ENCODE measurements at places on chromosomes 3 and 15.

DNA sequence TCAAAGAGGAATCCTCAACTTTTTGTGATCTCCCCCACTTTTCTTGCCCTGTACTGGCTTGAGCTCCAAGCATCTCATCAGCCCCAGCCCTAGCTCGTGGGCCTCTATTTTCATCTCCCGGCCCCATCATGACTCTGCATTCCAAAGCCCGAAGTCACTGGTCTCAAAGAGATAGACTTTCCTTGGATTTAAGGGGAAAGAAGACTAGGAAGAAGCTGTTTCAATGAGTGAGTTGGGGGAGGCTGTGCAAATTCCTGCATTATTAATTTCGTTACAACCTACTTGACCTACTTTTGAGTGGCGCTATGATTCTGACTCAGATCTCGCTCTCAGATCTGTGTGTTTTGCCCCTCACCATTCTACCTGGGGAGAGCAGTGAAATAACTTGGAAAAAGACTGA is 266.6 kb upstream of the TBL1XR1 start:
- no peak for DNase-seq

DNA sequence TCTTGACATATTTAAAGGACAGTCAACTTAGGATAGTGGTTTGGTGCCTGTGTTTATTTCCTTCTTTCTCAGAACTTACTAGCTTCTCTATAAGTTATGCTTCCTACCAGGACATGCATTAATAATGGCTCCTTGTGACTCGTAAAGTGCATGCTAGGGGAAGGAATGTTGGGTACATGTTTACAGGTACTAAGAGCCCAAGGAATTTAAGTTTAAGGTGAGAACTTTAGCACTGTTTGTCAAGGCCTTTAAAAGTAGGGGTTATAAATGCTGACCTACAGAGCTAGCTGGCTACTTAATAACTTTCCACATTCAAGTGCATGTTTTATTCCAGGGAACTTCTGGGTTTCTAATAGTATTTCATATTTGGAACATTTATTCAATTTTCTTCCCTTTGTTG is at the start of gene TMEM207:
Gene TMEM207 (minus strand): TSS at position 101 of the 400 bp plus-strand sequence. CDS start 92 bp downstream, at position 9.
- DNase-seq, result no peak

DNA sequence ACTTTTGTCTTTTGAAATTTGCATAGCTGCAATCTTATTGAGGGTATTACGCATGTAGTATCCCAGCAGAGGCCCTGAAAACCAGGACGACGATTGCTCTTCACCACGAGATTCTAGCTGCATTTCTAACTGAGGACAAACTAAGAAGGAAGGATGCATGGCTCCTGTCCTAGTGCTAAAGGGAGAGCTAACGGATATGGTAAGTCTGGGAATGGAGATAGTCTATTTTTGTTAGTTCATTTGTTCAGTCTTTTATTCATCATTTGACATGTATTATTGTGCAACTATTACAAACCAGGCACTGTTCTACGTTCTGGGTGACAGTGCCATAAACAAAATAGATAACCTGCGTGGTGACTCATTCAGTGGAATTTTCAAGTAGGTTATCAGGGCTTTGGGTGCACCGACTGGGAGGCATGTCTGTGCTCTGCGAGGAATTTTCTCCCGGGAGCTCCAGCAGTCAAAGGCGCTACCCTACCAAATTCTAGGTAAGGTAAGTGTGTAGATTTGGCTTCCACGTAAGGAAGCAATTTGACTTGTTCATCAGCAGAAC is 51.9 kb upstream of the ETV5 start:
- no peak for DNase-seq

DNA sequence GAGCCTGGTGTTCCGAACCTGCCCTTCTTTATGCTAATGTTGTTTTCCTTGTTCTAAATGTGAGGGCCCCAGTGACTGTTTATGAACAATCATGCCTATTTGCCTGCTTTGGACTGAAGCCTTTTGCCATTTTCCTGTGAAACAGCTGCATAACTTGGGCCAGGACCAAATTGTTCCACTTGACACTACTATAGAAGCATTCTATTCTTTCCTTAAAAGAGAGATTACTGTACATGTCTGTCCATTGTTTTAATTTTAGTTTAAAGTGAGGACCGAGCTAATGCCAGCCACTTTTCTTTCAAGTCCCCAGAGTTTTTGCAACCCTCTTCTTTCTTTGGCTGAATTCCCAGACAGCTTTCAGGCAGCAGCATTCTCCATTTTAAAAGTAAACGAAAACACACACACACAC is 980.3 kb downstream of the CADM2 start:
- DNase-seq, result no peak

- DNase-seq, result no peak
These were observed 207.2 kb downstream of the ROBO2 start for GRCh38 chr3:77247061-77247460.

GRCh38 chr3:196339493-196340254 is 1.5 kb upstream of the TM4SF19 start:
- DNase-seq, result no peak

Measured in esophagus squamous epithelium (tissue), 5 donors.